Renal pelvis (tissue), 12 donors: ENCODE measurements at places on chromosomes 12 and 14. TPM values are rescaled to one million over a fixed set of nuclear protein-coding genes. Genes with fewer than 3 reads are reported as not detected.

DNA sequence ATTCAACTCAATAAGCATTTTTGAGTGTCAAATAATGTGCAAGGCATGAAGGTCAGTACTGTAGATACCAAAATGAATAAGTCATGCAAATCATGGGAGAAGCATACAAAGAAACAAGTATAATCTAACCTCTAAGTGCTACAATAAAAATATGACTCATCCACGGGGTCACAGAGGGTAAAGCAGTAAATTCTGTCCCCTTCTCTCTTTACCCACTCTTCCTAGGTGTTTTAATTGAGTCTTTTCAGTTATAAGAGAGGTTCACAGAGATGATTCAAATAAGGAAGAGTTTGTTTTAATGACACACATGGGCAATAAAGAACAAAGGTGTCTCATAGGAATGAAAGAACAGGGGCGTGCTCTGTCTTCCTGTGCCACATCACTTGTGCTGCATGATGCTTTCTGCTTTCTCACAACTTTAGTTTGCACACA is 71.5 kb upstream of the DAAM1 start:
- DNase-seq: no peak

- DNase-seq: no peak
Observed at GRCh38 chr14:88605594-88605993, 42.8 kb downstream of the ZC3H14 start.

- no peak for DNase-seq
Observed at GRCh38 chr12:100901266-100901665, 106.7 kb downstream of the ANO4 start.

The IL26 gene
- polyA plus RNA-seq: not detected

The MIP gene
- not detected for polyA plus RNA-seq

The COQ6 gene
- polyA plus RNA-seq: 41.2 TPM

The PLEK2 gene
- 2.2 TPM for polyA plus RNA-seq

DNA sequence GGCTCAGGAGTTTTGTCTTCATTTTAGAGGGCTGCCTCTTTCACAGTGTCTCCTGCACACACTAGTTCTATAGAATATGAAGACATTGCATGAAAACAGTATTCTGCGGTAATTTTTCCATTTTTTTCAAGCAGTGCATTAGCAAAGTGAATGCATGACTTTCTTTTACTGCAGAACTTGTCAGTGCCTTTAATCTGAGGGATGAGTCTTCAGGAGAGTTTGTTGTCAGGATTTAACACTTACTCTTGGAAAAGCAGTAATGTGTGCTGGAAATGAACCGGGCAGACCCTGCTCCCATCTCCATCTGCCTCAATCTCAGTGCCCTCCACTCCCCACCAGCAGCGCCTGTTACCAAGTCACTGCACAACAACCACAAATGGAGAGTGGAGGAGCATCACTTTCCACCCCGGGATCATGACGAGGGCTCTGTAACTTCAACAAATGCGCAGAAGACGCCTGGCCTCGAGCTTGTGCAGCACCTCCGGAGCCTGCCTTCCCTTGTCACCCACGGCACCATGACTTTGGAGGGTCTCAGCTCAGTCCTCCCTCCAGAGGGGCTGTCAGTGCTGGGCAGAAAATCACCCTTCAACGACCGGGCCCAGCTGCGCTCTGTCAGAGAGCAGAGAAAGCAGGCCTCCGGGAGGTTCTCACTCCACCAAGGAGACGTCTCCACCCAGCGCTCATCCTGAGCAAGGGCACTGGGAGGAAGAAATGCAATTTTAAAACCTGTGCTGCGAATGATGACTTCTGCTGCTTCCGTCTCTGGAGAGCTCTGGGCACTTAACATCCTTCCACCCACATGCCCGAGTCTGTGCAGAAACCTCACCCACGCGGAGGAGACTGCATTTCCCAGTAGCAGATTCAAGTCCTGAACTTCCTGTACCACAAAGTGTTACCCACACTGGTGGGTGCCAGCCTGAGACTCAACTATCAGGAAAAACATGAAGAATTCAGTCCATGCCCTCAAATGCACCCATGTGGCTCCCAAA is 255.7 kb downstream of the ADGRD1 start:
- no peak for DNase-seq

GRCh38 chr12:48795550-48796455 is 6.9 kb upstream of the ADCY6 start:
- DNase-seq: peak; percentile 82

DNA sequence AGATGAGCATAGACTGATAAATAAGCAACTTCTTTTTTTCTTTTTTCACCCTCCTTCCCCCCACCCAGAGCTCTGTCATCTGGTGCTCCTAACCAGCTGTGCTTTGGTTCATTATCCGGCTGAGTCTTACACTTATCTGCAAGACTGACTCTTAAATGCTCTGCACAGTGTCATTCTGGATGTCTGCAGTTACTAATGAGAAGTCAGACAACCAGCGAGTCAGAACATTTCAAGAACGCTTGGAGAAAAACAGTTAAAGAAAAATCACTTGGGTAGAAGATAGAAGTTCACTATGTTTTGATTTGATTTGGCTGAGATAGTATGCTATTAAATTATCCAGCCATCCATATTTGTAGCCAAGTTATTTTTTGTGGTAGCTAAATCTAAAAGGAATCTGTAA is 328.9 kb upstream of the PRICKLE1 start:
- DNase-seq: no peak

The NPAS3 gene
- 8.7 TPM for polyA plus RNA-seq

DNA sequence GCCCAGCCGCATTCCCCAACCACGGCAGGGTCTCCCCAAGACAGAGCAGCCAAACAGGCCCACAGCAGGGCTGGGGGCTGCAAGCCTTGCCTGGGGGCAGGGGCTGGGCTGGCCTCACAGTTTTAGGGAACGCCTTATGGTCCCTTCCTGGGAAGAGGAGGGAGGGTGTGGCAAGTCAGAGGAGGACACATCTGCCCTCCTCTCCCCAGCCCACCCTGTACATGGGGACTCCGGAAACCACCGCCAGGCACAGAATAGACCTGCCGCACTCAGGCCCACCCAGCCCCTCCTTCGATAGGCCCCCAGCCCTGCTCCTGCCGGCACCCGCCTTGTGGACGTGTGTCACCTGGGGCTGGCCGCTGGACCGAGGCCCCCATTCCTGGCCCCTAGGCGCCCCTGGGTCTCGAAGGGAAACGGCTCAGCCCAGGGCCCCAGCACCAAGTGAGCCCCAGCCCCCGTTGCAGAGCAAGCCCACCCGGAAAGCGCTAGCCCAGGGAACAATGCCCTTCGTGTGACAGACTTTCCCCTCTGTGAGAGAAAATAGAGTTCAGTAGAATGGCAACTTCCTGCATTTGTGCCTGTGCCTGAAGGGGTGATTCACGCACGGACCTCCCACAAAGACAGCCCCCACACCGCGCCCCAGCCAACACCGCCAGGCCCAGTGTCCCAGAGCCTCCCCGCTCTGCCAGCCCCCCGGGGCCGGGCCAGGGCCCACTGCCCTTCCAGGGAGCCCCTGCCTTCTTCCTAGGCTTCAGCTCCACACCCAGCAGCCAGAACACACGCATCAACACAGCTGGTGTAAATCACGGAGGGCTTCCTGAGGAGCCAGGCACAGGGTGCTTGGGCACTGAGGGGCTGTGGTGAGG is 12.0 kb upstream of the NUDT14 start:
- DNase-seq: no peak

GRCh38 chr12:72738811-72739210 is 466.6 kb downstream of the TRHDE start:
- no peak for DNase-seq

The LMNTD1 gene
- polyA plus RNA-seq: not detected

- no peak for DNase-seq
Observed at GRCh38 chr12:113796066-113796827, 169.9 kb downstream of the RBM19 start.

- DNase-seq: no peak
Observed at GRCh38 chr12:116226026-116226425, 51.5 kb downstream of the MED13L start.

The KERA gene
- polyA plus RNA-seq: not detected

DNA sequence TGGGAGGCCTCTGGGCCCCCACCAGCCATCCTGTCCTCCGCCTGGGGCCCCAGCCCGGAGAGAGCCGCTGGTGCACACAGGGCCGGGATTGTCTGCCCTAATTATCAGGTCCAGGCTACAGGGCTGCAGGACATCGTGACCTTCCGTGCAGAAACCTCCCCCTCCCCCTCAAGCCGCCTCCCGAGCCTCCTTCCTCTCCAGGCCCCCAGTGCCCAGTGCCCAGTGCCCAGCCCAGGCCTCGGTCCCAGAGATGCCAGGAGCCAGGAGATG is 729 bp upstream of the GAPDH start:
- no peak for DNase-seq

GRCh38 chr12:43964961-43965360 is 129.1 kb downstream of the TMEM117 start:
- DNase-seq: peak; percentile 3

The HOXC9 gene
- 25.7 TPM for polyA plus RNA-seq

The CLEC1A gene
- polyA plus RNA-seq: 4.2 TPM
